CD4-positive, alpha-beta T cell treated with Interleukin-17A for 4 hours (primary cell): ENCODE measurements at places on chromosomes 11 and 22.

GRCh38 chr22:42434748-42435425, 2.7 kb upstream of the NFAM1 start:
- DNase-seq, result no peak

DNA sequence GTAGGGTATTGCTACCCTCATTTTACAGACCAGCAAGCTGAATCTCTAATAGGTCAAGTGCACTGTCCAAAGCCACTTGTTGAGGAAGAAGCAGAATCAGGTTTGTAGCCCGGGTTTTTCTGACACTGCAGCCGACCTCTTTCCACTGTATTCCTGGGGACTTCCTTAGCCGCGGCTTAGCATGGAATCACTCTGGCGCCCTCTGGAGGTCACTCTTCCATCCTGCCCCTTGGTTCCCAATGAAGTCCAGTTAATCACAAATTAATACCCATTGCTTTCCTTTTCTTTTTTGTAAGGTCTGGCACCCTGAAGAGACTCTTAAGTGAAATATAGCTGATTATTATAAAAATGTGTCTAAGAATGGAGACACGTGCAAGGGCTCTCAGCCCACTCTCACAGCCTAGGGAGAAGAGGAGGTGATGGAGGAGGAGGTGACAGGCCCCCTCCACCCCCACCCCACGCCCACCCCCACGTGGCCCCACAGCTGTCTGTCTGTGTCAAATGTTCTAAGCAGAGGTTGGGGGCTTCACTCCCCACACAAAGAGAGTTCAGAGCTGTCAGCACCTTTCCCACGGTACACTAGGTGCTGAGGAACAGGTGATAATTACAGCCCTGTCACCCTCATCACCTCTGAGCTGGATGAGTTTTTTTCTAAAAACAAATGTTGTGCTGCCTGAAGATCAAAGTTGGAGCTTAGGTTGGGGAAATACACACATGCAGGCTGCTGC, 57.7 kb upstream of the DRD2 start:
- peak; percentile 71 for DNase-seq

GRCh38 chr11:43376065-43376464, 17.3 kb downstream of the TTC17 start:
- DNase-seq, result no peak

- DNase-seq, result no peak
Measured at GRCh38 chr11:129298988-129299387, 76.7 kb upstream of the BARX2 start.

- no peak for DNase-seq
Measured at GRCh38 chr11:88806410-88806809, 259.4 kb downstream of the GRM5 start.

- DNase-seq, result no peak
Measured at GRCh38 chr11:121199516-121199915, 93.1 kb upstream of the SC5D start.

GRCh38 chr11:33320016-33320813, 63.0 kb downstream of the HIPK3 start:
- DNase-seq, result no peak

- peak; percentile 27 for DNase-seq
Measured at GRCh38 chr11:102421261-102421660, 31.3 kb downstream of the TMEM123 start.

GRCh38 chr11:14972581-14973495, 687 bp upstream of the CALCA start:
- no peak for DNase-seq

GRCh38 chr11:61690706-61691379, 10.7 kb downstream of the DAGLA start:
- DNase-seq, result no peak

DNA sequence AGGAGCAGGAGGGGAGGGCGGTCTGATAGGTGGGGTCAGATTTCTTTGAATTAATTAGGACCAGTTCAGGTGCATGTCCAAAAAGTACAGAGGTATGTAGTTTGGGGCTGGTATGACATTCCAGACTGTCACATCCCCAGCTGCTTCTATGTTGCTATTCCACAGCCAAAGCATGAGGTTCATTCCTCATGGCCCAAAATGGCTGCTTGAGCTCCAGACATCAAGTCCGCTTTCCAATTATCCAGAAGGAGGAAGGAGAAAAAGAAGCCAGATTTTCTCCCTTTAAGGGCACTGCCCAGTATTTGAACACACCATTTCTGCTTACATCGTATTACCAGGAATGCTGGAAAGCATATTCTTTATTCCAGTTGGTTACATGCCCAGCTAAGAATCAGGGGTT, 58.0 kb upstream of the CD82 start:
- DNase-seq, result no peak

GRCh38 chr22:24247564-24248344, 2.9 kb upstream of the GGT5 start:
- DNase-seq, result peak; percentile 63

DNA sequence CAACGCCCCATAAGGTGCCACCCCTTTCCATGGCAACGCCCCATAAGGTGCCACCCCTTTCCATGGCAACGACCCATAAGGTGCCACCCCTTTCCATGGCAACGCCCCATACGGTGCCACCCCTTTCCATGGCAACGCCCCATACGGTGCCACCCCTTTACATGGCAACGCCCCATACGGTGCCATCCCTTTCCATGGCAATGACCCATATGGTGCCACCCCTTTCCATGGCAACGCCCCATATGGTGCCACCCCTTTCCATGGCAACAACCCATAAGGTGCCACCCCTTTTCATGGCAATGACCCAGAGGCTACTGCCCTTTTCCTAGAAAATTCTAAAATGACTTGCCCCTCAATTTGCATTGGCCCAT, 72.1 kb downstream of the BRD1 start:
- DNase-seq, result no peak

DNA sequence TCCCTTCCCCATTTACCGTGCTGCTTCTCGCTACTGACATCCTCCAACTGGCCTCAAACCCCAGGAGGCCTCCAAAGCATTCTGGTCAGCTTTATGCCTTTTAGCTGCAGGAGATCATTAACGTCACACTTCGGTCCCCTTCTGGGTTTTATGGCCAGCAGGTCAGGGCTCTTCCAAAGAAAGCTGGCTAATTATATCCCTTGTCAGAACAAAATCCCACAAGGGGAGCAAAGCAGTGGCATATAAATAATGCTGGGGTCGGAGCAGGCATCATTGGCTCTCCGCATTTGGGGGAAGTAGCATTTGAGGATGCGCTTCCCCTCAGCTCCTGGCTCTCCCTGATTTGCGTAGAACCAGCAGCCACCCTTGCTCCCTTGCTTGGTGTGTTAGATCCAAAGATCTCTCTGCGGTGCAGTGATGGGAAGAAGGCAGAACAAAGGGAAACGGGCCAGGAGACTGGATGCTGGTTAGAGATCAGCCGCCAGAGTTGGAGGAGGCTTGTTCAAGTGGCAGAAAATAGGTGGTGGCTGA, 117.4 kb downstream of the DBX1 start:
- no peak for DNase-seq

- DNase-seq, result peak; percentile 31
Measured at GRCh38 chr11:129247135-129247534, 55.0 kb upstream of the ARHGAP32 start.

GRCh38 chr11:66767666-66768065, 38.6 kb upstream of the SPTBN2 start:
- DNase-seq, result no peak

DNA sequence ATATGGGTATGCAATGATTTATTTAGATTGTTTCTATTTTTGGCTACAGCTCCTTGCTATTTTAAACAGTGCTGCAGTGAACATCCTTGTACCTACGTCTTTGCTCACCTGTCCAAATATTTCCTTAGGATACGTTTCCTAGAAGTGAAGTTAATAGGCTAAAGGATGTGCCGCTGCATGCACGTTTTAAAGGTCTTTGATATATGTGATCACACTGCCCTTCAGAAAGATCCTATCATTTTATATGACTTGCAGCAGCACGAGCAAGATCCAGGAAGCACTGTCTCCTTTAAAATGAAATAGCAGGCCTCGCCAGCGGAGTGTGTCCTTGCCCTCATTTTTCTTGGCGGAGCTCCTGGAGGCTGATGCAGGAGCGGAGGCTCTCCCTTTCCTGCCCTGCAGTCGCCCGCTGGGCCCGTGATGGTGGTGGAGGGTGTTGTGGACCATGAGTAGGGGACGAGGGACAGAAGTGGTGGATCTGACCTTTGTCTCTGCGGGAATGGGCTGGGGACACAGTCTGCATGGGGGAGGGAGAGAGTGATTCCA, 19.4 kb downstream of the RPS6KA4 start:
- DNase-seq, result no peak
